Stimulated activated CD4-positive, alpha-beta T cell treated with anti-CD3 and anti-CD28 coated beads, Interleukin-1b, Interleukin-23, amount 100 ng/mL, for 48 hours (primary cell): ENCODE measurements at places on chromosomes 6 and 20.

DNA sequence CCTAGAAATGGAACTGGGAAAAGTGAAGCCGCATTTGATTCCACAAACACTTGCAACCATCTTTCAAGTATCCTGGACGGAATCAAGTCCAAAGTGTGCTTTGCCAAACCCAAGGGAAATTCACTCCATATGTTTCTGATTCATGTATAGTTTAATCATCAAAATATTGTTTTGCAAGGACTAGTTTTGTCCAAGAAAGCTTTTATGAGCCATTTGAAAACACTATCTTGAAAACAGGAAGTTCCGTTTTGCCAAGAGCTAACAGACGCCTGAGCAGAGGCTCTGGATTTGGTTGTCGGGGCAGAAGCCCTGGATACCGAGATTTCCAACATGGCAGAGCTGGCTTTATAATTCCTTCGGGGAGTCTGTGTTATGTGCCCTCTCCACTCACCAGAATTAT, 251.1 kb downstream of the PHACTR1 start:
- DNase-seq = no peak

GRCh38 chr6:117933471-117933870, 26.4 kb downstream of the SLC35F1 start:
- no peak for DNase-seq

GRCh38 chr6:161584621-161585340, 310.9 kb upstream of the AGPAT4 start:
- no peak for DNase-seq

- no peak for DNase-seq
Measured at GRCh38 chr20:25270829-25271251, 23.0 kb downstream of the PYGB start.

GRCh38 chr6:48564036-48564820, 453.2 kb upstream of the PTCHD4 start:
- no peak for DNase-seq

DNA sequence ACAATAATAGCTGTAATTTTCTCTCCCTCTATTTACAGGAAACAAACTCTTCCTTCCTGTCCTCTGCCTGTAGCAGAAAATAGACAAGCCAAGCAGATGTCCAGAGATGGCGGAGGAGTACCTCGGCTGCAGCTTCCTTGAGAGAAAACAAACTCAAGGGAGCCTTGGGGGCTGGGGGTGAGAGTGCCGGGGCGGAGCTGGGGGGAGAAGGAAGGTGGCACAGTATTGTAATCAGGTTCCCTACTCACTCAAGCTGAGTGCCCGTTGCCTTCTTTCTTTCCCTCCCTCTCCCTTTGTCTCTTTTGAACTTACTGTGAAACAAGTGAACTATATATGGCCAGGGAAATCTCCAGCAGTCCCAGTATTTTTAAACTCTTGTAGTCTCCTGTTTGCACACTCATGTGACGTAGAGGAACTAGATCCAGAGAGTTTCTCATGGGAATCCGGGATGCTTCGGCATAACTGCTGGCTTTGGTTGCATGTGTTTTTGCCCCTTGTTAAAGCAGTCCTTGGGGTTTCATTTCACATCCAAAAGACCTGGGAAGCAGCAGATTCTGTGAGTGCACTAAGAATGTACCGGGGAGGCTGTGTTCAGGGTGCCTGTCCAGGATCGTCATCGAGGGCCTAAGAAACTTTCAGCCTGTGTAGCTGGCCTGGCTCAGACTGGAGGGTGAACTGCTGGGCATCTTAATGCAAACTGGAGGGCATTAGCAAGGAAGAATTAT, 44.6 kb upstream of the HDDC2 start:
- no peak for DNase-seq
